SJSA1 (cell line): ENCODE measurements at places on chromosomes 3 and 15. TPM values are rescaled to one million over a fixed set of nuclear protein-coding genes. Genes with fewer than 3 reads are reported as not detected.

DNA sequence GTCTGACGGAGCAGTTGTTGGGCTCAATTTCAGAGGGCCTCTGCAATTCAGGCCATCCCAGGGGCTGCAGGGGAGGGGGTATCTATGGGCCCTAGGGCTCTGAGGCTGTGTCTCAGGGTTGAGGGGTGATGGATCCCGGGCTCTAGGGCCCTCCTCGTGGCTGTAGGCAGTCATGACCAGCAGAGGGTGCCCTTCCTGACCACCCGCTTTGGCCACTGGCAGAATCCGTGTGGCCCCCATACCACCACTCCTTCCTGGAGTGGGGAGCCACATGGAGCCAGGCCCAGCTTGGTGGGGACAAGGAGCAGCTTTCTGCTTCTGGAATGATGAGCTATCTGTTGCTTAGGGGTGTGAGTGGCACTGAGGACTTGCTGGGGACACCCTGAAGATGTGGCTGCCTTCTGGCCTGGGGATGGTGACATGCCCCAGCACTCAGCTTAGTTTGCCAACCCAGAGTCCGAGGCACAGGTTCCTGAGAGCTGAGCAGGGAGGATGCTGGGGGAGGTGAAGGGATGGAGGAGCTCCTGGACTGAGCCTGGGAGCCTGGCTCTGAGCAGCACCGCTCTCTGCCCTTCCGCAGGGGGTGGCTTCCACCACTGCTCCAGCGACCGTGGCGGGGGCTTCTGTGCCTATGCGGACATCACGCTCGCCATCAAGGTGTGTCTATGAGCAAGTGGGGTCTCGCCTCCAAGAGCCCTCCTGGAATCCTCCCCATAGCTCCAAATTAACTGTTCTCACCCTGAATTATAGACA, 20.2 kb downstream of the HDAC11 start:
- no peaks in the 10 kb centered on the region for H3K27me3 ChIP-seq
- DNase-seq = peak; percentile 19
- H3K4me3 ChIP-seq = no peak overlapping the region
- no peaks in the 10 kb centered on the region for H3K4me1 ChIP-seq

DNA sequence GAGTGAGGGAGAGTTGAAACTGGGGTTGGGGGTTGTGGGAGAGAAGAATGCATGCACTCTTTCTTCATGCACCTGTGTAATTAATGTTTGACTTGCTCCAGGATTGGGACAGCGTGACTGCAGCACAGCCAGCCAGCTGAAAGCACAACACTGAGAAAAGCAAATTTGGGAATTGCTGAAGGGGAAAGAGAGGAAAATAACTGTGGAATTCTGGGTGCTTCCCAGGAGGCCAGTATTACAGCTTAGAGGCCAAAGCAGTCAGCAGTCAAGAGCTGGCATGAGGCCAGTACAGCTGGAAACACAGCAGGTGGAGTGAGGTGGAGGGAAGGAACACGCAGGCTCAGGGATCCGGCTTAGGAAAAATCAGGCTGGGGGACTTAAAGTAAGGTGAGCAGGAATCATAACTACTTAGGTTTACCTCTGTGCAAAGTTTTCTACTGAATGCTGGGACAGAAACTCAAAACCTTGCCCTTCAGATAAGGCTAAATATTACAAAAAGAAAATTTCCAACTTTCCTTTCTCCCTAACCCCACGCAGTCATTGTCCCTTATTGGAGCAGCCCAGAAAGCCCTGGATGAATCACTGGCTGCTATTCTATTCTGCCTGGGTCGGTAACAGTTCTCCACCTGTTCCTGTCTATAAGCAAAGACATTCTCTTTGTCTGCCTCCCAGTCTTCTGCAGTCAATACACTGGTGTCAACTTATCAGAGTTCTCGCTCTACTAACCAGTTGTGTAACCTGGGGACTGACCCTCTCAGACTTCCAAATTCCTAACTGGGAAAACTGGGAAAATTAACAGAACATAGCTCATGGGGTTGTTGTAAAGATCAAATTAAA, 167.2 kb downstream of the MAGI1 start:
- H3K27me3 ChIP-seq = no peaks in the 10 kb centered on the region
- no peak for DNase-seq
- no peak overlapping the region for H3K27ac ChIP-seq
- no peak overlapping the region for H3K4me3 ChIP-seq
- no peaks in the 10 kb centered on the region for H3K4me1 ChIP-seq

GRCh38 chr15:92891533-92892200, 8.5 kb upstream of the CHD2 start:
- H3K4me1 ChIP-seq = no peaks in the 10 kb centered on the region
- no peak overlapping the region for H3K4me3 ChIP-seq
- H3K27me3 ChIP-seq = no peaks in the 10 kb centered on the region
- peaks cover 95% of the 10 kb centered on the region for H3K36me3 ChIP-seq
- DNase-seq = no peak

DNA sequence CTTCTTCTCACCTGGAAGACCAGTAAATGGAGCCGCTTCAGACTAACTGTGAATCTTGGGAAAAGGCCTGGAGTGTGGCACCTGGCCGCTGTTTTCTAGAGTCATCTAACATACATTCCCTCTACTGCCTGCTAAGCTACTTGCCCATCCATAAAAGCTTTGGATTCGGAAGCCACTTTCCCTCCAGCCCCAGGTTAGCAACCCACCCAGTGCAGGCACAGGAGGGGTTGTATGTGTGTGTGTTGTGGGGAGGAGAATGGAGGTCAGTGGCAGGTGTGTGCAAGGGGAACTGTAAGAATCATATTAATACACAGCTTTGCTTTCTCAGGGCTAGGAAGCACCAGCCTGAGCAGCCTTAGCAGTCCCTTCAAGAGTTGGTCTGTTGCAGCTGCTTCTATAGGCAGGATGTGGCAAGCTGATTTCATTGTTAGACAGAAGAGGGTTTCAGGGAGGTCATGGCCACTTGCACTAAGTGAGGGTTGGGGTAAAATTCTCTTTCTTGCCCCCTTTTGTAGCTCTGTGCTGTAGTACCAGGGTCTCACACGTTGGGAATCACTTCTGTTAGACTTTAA, 8.9 kb downstream of the NSUN3 start:
- no peak for DNase-seq
- no peaks in the 10 kb centered on the region for H3K27me3 ChIP-seq
- no peaks in the 10 kb centered on the region for H3K4me1 ChIP-seq
- H3K4me3 ChIP-seq = no peak overlapping the region
- H3K36me3 ChIP-seq = peaks cover 8% of the 10 kb centered on the region

- no peak overlapping the region for H3K4me3 ChIP-seq
- no peak overlapping the region for H3K27ac ChIP-seq
- DNase-seq = no peak
- no peaks in the 10 kb centered on the region for H3K36me3 ChIP-seq
- no peaks in the 10 kb centered on the region for H3K27me3 ChIP-seq
Measured at GRCh38 chr15:41678742-41679141, 18.5 kb downstream of the MGA start.

GRCh38 chr3:20984594-20985205, 766.3 kb downstream of the ZNF385D start:
- no peak overlapping the region for H3K27ac ChIP-seq
- H3K36me3 ChIP-seq = no peaks in the 10 kb centered on the region
- no peak for DNase-seq
- no peaks in the 10 kb centered on the region for H3K4me1 ChIP-seq

DNA sequence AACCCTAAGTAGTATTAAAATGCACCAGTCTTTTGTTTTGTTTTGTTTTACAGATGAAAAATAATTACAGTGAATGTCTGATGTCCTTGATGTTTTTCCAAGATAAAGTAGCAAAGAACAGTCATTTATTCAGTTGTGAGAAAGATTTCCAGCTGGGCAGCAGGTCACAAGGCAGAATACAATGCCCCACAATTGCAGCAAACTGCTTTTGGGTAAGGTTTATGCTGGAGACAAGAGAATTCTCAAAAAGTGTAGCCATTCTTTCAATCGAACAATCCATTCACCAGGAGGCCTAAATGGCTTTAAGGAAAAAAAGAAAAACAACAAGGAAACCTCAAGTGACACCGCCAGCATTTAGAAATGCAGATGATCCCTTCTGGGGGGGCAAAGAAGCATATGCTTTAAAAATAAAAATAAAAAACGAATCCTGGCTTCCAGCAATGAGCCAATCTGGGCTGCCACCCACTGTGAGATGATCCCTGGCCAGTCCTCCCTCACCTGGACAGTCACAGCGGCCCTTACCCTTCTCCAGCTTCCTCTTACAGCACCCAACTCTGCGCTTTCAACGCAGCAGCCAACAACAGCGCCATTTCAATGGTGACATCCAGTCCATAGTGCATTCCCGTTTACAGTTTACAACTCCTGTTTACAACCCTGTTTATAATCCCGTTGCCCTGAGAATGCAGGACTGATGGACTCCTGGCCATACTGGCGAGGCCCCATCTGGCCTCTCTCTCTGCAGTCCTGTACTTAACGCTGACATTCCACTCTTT, 25.7 kb upstream of the WNT5A start:
- no peaks in the 10 kb centered on the region for H3K36me3 ChIP-seq
- H3K27me3 ChIP-seq = no peaks in the 10 kb centered on the region
- no peak overlapping the region for H3K4me3 ChIP-seq

GRCh38 chr15:66408254-66408653, 21.5 kb downstream of the MAP2K1 start:
- no peaks in the 10 kb centered on the region for H3K36me3 ChIP-seq
- H3K4me3 ChIP-seq = no peak overlapping the region
- no peak for DNase-seq
- no peak overlapping the region for H3K27ac ChIP-seq
- H3K4me1 ChIP-seq = peaks cover 10% of the 10 kb centered on the region
- H3K27me3 ChIP-seq = no peaks in the 10 kb centered on the region

GRCh38 chr15:58932710-58933280, 684 bp downstream of the SLTM start:
- peak overlapping the region; percentile 94 for H3K27ac ChIP-seq
- peak overlapping the region; percentile 95 for H3K4me3 ChIP-seq
- no peaks in the 10 kb centered on the region for H3K27me3 ChIP-seq
- H3K4me1 ChIP-seq = peaks cover 16% of the 10 kb centered on the region
- H3K36me3 ChIP-seq = peaks cover 33% of the 10 kb centered on the region
- DNase-seq = peak; percentile 45

DNA sequence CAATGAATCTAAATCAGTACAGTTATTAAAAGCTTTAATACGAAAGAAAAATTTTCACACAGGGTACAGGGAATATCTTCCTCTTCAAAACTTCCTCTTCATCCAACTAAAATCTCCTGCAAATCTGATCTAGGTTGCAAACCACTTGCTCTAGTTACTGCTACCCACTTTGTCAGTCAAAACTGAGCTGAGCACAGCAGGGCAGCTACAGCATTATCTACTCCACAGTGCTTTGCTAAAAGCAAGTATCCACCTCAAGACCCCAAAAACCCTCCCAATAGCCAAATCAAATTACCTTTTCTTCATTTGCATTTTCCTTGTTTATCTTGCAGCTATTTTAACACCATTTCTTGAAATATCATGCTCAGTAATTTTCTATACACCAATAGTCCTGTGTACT, 14.7 kb downstream of the ZNF280D start:
- no peak overlapping the region for H3K4me3 ChIP-seq
- H3K4me1 ChIP-seq = no peaks in the 10 kb centered on the region
- no peak for DNase-seq
- H3K27ac ChIP-seq = no peak overlapping the region
- H3K27me3 ChIP-seq = no peaks in the 10 kb centered on the region

DNA sequence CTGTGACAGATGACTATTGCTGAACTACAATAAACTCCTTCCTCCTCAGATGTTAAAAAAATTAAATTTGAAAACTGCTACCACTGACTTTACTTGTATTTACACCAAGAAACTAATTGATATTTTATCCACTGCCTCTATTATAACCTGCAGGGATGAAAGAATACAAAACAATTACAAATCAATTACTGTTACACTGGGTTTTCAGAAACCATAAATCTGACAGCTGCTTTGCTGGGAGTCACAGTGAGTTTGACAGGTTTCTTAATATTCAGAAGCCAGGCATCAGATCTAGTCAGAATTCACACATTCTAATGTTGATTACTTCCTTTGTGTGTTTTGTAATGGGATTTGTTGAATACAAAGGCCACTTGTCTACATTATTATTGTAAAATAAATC, 252.6 kb upstream of the MRPL3 start:
- H3K27ac ChIP-seq = no peak overlapping the region
- H3K27me3 ChIP-seq = no peaks in the 10 kb centered on the region
- H3K36me3 ChIP-seq = no peaks in the 10 kb centered on the region
- no peak overlapping the region for H3K4me3 ChIP-seq
- no peak for DNase-seq

- no peaks in the 10 kb centered on the region for H3K27me3 ChIP-seq
- peaks cover 20% of the 10 kb centered on the region for H3K4me1 ChIP-seq
- no peaks in the 10 kb centered on the region for H3K36me3 ChIP-seq
Measured at GRCh38 chr3:71444861-71445259, 138.7 kb downstream of the FOXP1 start.

DNA sequence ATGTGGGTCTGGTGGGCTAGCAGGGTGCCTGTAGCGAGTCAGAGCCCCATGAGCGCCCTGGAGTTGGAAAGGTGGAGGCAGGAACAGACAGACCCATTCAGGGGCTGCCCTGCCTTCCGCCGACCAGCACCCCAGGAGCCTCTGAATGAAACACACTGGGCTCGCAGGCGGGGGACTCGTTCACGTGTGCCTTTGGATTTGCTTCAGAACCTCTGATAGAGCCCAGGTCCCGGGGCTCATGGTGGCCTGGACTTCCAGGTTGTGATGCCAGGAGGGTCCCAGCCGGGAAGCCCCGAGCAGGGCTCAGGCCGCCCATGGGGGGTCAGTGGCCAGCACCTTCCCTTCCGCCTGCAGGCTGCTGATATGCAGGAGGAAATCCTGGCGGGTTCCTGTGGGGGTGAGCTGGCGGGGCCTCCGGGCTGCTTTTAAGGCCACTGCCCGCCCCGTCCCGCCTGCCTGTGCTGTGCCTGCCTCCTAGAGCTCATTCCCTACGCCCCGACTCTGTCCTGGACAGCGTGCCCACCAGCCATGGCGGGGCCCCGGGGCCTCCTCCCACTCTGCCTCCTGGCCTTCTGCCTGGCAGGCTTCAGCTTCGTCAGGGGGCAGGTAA, at the start of gene STAB1:
Gene STAB1, plus strand, starts transcription at position 453 of the 610 bp plus-strand sequence. Its CDS starts 76 bp downstream, at position 529.
- no peak for DNase-seq
- H3K4me1 ChIP-seq = no peaks in the 10 kb centered on the region
- no peak within 1 kb of the TSS for H3K27ac ChIP-seq
- H3K4me3 ChIP-seq = no peak within 1 kb of the TSS
- H3K36me3 ChIP-seq = peaks cover 28% of the 10 kb centered on the region
- H3K27me3 ChIP-seq = no peaks in the 10 kb centered on the region

FAM81A gene
- 1.6 and 2.8 TPM in 2 replicates for total RNA-seq

SKOR1 gene
- total RNA-seq = not detected in 2 replicates

TRMT10C gene
- total RNA-seq = 28.4 and 29.2 TPM in 2 replicates

CD200R1 gene
- 0.06 TPM in 1 of 2 replicates, not detected in the other for total RNA-seq

MNS1 gene
- 8.4 and 10.1 TPM in 2 replicates for total RNA-seq

CCNB2 gene
- 83.8 and 127 TPM in 2 replicates for total RNA-seq

FOXL2 gene
- not detected in 2 replicates for total RNA-seq

MINAR1 gene
- 0.38 and 0.82 TPM in 2 replicates for total RNA-seq

COL6A6 gene
- not detected in 2 replicates for total RNA-seq
